ENCODE measurements at places on chromosomes 12 and 14. TPM values are rescaled to one million over a fixed set of nuclear protein-coding genes. Genes with fewer than 3 reads are reported as not detected.
A peak's percentile ranks its signal among the peaks of the same experiment; 100 is the strongest.

- DNase-seq = no peak
Measured at GRCh38 chr12:68481181-68481941, 129.3 kb upstream of the RAP1B start.

- DNase-seq = no peak
Measured at GRCh38 chr14:57755018-57755521, 110.8 kb downstream of the SLC35F4 start.

- DNase-seq = no peak
Measured at GRCh38 chr12:28570811-28571210, 380.6 kb downstream of the CCDC91 start.

GRCh38 chr12:4850857-4851380 lies 58.8 kb upstream of the KCNA1 start:
- DNase-seq = no peak

- no peak for DNase-seq
Measured at GRCh38 chr12:95185072-95185471, 32.2 kb downstream of the FGD6 start.

DNA sequence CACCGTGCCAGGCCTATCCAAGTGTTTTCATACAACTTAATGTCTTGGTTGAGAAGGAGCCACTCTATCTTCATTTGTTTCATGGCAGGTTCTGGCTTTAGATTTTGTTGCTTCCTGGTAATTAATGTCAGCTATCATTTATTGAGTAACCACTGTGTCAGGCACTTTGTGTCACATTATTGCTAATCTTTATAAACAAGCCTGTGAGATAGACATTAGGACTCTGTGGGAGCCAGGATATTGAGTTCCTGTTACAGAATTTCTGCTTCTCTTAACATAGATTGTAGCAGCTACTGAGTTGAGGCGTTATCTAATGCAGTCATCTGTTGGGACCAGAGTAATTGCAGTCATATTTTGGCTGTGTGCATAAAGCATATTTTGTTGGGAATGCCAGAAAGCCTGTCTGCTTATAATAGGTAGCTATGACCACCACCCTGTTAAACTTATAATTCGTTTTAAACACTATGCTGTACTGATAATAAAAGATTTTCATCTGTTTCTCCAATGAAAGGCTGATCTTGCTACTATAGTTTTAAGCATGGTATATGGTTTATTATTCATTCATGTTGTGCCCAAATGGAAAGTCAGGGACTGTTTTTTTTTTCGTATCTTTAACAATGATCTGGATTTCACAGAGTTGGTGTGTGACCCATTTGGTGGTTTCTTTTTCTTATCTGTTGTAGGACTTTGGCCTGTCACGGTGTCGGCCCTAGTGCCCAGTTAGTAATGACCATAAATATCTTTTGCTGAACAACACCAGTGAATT lies 432.6 kb downstream of the PCNX1 start:
- no peak for DNase-seq

Gene ETFBKMT
- 4.6 TPM for total RNA-seq

GRCh38 chr12:120175062-120175461 lies 19.5 kb downstream of the GCN1 start:
- no peak for DNase-seq

GRCh38 chr14:72315714-72316113 lies 383.5 kb downstream of the RGS6 start:
- DNase-seq = no peak

GRCh38 chr14:42626986-42627385 lies 1020.3 kb downstream of the LRFN5 start:
- no peak for DNase-seq

DNA sequence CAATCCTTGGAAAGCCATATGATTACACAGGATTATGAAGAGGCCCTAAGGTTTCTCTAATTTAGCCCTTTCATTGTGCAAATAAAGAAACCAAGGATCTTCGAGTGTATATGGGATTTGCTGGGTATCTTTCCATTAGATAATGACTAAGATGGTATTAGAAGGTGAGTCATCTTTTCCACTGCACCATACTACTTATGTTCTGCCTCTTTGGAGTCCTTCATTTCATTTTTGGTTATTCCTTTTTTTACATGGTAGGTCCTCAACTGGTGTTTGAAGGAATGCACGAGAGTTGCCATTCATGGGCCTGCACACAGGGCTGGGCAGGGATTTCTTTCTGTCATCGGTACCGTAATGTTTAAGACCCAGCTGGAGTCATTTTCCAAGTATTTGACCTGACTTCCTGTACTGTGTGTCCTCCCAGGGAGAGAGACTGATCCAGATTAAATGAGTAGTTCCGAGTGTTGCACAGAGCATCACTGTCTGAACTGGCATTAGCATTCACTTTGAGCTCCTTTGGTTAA lies 85.7 kb downstream of the BORCS5 start:
- no peak for DNase-seq

DNA sequence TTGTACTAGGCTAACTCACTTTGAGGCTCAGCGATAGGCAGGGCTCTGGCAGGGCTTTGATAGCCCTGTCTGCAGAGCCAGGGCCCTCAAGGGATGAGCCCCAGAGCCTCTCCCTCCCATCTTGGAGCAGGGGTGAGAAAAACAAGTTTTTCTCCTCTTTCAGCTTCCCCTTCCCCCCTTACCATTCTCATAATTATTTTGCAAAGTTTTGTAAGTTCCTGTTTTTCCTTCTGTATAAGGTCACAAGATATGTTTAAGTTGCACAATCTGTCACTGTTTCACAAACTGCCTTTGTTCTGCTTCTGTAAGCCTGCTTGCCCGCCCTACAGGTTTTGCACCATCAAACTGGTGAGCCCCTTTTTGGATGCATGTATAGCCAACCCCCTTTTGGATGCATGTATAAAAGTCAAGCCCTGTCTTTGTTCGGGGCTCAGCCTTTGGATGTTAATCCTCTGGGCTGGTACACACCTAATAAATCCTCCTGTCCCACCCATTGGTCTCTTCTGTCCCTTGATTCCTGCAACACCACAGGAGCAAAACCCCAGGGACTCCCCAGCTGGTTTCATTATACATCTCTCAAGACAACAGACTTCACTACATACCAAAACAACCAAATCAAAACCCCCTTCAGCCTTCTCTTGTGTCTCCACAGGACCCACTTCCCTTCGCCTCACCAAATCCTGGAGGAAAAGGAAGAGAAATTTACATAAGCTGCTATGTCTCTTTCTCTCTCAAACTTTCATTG lies 52.5 kb upstream of the RESF1 start:
- DNase-seq = no peak

DNA sequence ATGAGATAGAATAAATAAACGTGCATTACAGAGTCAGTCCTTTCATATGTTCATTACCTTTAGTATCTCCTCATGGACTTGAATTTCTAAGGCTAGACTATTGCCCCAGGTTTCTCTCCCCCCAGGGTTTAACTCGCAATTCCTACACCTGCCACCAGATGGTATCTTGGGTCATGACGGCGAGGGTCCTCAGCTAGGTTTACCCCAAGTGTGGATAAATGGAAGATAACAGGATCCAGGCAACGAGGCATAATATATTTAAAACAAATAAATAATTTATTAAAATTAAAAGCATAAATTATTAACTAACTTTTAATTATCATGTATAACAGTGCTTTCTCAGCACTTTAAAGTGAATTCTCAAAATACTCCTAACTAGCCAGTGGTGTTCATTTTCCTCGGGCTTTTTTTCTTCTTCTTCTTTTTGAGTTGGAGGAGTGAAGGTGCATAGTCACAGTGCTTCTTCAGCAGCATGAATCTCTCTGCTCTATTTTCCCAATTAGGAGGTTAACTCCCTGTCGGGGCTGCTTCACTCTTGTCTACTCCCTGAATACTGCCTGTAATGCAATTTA lies 243.5 kb upstream of the CAND1 start:
- DNase-seq = peak; percentile 45

GRCh38 chr12:120909633-120910298 lies 5.6 kb upstream of the SPPL3 start:
- DNase-seq = no peak

GRCh38 chr14:73381380-73382013 lies 76.8 kb downstream of the NUMB start:
- DNase-seq = no peak

GRCh38 chr12:19190292-19191031 lies 60.9 kb downstream of the PLEKHA5 start:
- DNase-seq = no peak

- DNase-seq = no peak
Measured at GRCh38 chr12:57547288-57548012, 458 bp upstream of the DCTN2 start.

GRCh38 chr14:80304125-80304766 lies 92.9 kb upstream of the DIO2 start:
- no peak for DNase-seq

- no peak for DNase-seq
Measured at GRCh38 chr14:57382283-57382682, 8.1 kb upstream of the NAA30 start.

Gene DHH
- total RNA-seq = 0.08 TPM

GRCh38 chr12:7113389-7113871 lies 4.4 kb upstream of the C1RL start:
- DNase-seq = no peak

DNA sequence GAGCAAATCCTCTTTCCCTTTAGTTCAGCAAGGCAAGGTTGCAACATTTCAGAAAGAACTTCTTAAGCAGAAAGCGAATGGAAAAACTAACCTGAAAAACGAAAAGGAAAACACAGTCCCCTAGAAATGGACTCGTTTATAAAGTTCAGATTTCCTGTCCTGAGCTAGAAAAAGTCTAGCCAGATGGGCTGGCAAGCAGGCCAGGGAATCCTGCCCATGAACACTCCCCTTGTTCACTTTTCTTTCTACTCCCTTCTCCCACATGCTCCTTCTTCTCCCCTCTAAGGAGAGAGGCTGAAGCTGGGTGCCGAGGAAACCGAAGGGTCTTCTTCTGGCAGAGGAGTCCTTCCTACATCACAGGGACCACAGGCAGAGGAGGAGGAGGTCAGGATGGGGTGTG lies 27.1 kb downstream of the LTBP2 start:
- no peak for DNase-seq

DNA sequence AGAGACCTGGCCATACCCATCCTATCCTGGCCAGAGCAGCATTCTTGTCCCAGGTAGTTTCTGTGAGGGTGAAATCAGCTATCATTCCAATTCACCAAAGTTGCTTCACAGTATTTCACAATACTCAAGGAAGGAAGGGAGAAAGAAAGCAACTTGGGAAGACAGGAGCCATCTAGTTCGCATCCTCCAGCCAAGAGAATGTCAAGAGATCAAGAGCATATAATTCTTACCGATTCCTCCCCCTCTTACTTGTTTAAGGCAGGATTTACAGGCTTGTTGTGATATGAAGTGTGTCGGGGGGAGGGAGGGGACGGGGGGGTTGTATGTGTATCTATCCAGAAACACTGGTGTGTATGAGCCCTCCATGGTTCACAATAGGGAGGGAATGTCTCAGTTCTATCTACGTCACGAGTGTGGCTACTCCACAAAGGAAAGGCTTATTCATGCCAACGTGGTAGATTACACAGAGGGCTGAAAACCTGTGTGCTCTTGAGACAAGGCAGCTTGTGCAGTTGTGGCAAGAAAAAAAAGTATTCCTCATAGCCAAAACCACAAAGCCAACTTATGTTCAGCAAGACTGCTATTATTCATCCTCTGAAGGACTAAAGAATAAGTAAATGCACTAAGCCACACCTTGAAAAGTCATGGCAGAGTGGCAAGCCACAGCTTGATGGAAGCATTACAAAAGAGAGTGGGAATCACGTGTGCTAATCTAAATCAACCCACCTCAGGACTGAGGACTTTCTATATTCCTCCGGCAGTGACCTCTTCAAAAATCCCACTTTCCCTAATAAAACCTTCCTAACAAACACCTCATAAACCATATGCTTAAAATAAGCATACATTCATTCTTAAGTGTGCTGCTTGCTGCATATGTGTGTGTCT lies 35.0 kb downstream of the CORO1C start:
- DNase-seq = no peak

Gene LMO3
- not detected for total RNA-seq

Gene RDH12
- 0.09 TPM for total RNA-seq

DNA sequence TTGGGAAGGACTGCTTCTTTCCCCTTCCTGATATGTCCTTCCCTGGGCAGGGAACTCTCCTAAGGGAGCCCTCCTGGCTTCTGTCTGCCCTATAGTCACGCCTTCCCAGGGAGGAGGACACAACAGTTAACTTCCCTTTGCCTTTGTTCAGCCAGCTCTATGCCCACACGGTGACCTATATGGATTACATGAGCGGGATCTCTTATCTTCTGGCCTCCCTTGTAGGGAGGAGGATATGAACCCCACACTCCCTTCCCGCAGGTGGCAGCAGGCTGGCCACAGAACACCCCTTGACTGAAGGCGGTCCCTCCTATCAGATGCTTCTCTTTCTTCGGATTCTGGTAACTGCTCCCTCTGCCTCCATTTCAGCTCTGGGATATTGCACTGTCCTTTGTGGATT lies 135.6 kb upstream of the MAX start:
- DNase-seq = no peak

Gene NGB
- total RNA-seq = not detected

- no peak for DNase-seq
Measured at GRCh38 chr14:52792097-52792415, 649 bp upstream of the GNPNAT1 start.

GRCh38 chr14:79197516-79197915 lies 1013.8 kb downstream of the DIO2 start:
- no peak for DNase-seq

Gene KRT74
- total RNA-seq = not detected

Gene TAS2R30
- total RNA-seq = 3.4 TPM

- DNase-seq = no peak
Measured at GRCh38 chr12:25781232-25781631, 177.2 kb upstream of the RASSF8 start.

Gene PCNX4
- 20.8 TPM for total RNA-seq

Gene TSPAN8
- total RNA-seq = 2.5 TPM

DNA sequence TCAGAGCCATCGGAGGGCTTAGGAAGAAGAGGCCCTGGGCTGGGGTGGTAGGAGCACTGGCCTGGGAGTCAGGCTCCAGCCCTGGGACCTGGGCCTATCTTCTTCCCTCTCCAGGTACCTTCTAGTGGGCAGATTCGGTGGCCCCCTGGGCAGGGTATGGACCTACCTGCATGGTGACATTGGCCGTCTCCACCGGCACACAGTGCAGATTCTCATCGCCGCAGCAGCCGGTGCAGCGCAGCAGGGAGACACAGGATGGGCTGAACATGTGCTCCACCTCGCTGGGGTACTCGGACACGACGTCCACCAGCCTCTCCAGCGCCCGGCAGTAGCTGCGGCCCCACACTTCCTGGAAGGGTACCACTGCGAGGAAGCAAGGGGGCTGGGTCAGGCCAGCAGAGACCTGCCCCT lies 6.2 kb downstream of the PGF start:
- no peak for DNase-seq

- DNase-seq = no peak
Measured at GRCh38 chr14:88023658-88024187, 18.8 kb downstream of the GPR65 start.

DNA sequence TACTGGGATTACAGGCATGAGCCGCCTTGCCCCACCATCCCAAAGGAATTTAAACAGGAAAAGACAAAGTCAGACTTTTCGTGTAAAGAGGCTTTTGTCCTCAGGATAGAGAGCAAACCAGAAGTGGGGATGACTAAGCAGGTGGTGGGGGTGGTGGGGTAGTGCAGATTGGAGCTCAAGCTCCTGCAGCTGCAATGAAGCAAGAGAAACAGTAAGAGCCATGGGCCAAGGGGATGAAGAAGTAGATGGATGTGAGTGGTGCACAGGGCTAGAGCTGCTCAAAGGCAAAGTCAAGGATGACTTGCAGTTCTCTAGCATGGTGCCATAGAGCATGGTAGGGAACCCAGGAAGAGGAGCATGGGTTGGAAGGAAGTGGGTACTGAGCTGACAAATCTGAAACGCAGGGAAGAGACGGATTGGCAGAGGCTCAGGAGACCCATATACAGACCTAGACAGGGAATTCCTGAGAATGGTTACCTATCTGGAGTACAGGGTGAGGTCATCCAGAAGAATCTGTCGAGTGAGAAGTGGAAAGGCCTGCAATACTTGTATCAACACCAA lies 11.4 kb upstream of the RNF34 start:
- no peak for DNase-seq

Data from liver (tissue), 10 donors.